T1000 (cell line): ENCODE measurements at places on chromosomes 1 and 21.

DNA sequence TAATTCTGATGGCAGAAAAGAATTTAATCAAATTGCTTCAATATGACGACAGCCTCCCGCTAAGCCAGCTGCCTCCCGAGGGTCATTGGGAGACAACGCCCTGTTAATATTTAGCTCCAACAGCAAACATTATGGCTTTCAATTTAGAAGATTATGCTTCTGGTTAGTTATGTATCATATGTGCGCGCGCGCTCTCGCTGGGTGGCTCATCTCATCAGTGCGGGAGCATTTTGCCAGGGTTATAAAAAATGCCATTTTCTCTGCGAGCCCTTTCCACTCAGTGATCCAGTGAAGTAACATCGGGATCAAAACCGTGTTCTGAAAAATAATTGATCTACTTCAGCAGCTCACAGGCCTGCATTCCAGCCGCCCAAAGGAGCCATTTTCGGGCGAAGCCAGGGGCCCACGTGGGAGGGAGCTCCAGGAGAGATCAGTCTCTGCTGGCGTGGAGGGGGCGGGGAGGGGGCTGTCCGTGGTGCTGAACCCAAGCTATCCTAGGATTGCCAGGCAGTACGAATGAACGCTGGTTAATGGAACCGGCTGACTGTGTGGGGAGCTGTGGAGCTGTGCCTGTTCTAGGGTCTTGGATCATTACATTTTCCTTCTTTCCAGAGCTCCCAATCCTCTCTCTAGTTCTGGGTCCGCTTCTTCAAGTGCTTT is 219.1 kb upstream of the ZC3H12A start:
- no peak for DNase-seq

DNA sequence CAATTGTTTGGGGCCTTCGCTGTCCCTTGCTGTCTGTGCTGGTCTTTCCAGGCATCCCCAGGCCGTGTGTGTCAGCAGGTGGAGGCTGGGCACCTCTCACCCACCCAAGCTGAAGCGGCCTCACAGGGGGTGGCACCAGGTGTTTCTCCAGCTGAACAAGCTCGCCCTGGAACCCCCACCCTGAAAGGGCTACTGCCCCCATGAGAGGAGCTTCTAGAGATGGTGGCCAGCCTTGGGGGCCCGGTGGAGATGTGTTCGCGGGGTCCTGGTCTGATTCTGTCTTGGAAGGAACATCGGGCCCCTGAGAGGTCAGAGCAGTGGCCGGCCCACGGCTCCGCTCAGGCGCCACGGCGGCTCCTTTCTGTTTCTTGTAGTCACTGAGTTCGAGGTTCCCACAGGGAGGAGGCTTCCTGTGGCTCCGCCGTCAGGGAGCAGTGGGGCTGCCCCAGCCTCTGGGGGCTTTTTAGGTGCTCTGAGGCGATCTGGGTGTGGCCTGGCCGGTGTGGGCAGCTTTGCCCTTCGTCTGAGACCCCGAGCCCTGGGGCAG is 46.9 kb downstream of the SKI start:
- no peak for DNase-seq

DNA sequence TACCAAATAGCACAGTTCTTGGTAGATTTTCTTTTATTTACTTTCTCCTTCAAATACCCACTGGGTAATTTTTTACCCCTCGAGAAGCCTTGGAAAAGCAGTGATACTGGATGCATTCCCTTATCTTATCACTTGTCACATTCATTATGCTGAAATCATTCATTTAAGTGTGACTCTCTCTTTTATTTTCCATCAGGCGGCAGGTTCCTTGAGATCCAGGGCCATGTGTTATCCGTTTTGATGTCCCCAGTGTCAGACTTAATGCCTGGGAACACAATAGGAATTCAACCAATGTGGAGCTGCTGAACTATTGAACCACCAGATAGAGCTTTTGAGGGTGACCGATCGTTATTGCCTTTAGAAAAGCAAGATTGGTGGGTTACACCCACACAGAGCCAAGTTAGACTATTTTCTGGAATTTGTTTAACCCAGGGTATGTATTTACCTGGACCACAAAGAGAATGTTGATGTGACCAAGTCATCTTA is 51.5 kb upstream of the ATP5PO start:
- DNase-seq: no peak

- no peak for DNase-seq
These were observed 207.8 kb downstream of the SIPA1L2 start for GRCh38 chr1:232422098-232422497.

GRCh38 chr1:165841582-165842017 is 14.2 kb downstream of the UCK2 start:
- no peak for DNase-seq

GRCh38 chr1:22851517-22851916 is 121.1 kb downstream of the LACTBL1 start:
- no peak for DNase-seq

DNA sequence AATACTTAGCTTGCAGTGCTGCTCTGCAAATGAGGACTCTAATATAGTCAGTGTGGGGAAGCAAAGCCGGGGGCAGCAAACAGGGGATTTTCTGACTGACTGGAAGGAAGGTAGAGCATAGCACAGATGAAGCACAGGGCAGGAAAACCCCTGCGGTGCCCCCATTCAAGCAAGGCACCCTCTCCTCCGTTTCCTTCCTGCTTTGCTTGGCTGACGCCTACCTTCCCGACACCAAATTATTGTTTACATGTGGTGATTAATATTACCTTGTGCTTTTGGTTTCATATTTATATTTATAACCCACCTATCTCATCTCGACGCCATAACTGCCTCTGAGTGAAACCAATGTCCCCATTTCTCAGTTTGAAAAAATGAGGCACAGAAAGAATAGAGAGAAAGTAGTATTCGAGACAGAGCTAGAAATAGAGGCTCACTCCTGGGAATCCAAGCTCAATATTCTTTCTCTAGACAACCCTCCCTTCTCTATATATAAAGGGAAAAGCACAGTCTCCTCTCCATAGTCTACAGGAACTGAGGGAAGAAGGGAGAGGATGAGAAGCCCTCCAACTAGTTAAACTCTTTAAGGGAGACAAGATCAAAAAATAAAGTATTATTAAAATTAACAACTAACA is 41.3 kb downstream of the PIK3C2B start:
- no peak for DNase-seq

GRCh38 chr1:25738499-25738898 is 61.5 kb upstream of the SELENON start:
- no peak for DNase-seq

- no peak for DNase-seq
These were observed 60.3 kb downstream of the FAAP20 start for GRCh38 chr1:2134266-2134620.

DNA sequence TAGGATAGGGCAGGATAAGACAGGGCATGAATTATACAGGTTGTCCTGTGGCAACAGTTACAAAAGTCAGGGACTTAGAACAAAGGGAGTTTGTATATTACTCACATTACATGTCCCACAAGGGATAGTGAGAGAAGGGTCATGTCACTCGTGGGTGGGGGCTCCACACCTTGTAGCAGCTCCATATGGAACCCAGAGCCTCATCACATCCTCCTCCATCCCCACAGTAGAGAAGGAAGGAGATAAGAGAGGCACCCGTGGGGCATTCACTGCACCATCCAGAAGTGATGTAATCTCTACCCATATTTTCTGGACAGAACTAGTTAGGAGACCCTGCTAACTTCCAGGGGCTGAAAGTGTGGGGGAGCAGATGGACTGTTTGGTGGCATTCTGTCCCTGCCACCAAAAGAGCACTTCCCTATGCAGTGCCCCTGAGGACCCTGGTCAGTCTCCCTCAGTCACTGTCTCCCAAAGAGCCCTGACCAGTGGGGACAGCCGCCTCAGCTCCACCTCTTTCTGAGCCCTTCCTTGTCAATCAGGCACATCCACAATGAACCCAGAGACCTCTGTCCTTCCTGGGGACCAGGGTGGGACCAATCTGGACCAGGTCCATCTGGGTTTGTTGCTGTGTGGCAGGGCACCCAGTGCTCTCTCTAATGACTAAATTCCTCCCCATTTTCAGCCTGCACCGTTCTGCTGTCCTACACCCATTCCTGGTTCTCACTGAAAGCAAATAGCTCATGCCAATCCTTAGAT is 154.8 kb upstream of the ETV3 start:
- no peak for DNase-seq

DNA sequence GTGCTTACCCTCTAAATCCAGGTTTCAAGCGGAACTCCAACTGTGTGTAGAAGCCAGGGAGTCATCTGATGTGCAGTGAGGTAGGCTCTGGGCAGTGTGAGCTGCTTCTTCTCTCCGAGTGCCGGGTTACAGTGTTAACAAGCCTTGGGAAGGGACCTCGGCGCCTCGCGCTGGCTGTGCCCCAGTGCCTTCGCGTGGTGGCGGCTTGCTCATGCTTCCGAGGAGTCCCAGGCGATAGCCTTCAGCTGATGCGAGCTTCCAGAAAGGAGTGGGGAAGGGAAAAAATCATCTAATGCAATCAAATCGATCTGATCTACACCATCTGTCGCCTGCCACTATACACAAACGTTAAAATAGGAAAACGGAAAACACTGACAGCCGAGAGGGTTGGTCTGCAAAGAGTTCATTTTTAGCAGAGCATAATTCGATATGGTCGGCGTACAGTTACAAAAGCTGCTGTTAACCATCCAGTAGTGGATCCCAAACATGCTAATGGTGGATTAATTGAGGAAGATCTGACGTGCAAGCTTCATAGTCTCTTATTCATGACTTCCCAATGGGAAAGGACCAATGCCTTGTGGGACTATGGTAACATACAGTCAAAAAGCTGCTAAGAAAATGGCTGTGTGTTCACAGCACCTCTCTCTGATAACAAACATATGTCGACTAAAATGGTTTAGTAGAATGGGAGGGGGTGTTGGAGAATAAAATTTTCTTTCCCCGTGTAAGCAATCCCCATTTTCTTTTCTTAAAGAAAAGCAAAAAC is 128.7 kb upstream of the DPYD start:
- no peak for DNase-seq

GRCh38 chr1:81666586-81666985 is 134.1 kb upstream of the ADGRL2 start:
- DNase-seq: no peak

DNA sequence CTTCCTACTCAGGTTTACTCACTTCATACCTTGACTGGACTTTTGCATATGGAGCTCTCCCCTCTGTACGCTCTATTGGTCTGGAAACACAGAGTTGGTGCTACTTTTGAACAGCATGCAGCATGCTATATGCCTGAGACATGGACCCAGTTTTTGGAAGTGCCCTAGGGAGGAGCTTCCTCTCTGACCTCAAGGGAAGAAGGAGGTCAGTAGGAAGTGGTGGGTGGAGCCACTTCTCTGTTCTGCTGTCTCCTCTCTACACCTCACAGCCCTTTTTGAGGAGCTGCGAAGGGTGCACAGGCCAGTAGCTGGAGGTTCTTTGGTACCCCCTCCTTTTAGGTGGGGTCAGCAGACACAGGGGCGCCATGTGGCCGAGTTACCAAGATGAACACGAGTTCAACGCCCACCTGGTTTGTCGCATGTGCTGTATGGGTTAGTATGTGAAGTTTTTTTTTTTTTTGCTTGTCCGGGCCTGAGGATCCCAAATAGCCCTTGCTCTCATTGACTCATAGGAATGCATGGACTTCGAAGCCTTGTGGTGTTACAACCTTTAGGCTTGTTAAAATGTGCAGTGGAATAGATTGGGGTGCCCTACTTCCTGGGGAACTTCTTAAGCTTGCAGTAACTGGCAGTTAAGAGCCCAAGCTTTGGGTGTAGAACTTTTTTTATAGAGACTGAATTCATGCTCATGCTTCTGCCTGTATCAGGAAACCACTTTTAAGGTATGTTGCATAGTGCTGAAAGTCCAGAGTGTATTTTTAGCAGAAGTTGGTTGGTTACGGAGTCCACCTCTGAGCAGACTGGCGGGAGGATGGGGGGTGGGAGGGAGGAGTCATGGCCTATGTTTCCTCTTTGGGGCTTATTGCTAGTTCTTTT is 10.7 kb downstream of the MACF1 start:
- no peak for DNase-seq

GRCh38 chr1:41483001-41483850 is 1.3 kb downstream of the EDN2 start:
- DNase-seq: no peak

- DNase-seq: no peak
These were observed 61.0 kb upstream of the ATP1A1 start for GRCh38 chr1:116311756-116312680.

DNA sequence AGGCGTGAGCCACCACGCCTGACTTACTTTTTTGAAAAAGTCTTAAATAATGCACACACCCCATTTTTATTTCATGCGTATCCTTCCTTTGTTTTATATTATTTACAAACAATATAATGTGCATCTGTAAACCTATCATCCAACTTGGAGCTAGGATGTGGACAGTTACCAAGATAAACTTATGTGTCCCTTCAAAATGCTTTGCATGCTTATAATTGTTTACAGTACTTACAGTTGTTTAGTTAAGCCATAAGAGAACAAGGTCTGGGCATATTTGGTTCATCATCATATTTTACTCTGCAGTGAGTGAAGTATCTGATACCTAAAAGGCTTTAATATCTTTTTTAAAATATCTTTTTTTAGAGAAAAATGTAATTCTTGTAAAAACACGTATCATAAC is 16.1 kb upstream of the HMGN1 start:
- no peak for DNase-seq

DNA sequence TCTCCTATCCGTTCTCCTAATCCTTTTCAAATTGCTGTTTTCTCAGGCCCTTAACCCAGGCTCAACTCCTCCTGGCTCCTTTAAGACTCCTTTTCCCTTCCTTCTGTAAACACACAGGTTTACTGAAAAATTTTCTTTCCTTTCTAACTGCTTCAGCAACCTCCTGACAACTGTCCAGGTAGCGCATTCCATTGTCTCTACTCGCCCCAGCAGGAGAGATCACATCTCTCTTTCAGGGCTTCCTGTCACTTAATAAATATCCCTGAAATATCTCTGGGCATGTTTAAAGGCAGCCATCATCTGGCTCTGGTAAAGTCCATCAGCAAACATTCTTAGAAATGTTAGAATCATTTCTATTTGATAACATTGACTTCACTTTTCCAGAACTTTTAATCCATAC is 211.2 kb upstream of the PTBP2 start:
- DNase-seq: no peak

DNA sequence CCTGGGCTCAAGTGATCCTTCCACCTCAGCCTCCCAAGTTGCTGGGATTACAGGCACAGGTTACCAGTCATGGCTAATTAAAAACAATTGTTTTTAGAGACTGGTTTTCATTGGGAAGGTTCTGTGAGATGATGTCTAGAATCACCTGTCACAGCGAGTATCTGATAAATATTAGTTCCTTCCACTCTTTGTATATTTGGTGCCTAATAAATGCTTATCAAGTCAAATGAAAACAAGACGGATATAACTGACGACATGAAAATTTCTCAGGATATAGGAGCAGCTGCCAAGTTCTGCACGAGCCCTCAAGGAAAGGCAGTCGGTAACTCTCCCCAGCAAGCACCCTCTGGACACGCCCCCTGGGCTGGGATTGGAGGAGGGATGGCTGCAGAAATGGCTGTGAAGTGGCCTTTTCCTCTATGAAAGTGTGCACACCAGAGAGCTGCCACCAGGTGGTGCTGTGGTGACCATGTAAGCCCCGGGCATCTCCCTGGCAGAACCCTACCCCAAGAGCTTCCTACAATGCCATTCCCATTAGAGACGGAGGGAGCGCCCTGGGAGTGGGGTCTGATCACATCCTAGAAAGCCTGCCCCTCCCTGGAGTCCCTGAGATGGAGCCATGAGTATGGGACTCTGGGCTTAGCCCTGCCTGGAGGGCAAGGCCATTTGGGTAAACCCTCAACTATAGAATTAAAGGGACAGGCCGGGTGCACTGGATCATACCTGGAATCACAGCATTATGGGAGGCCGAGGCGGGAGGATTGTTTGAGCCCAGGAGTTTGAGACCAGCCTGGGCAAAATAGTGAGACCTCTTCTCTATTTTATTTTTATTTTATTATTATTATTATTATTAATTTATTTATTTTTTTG is 50.9 kb downstream of the HTR6 start:
- peak; percentile 84 for DNase-seq
